ENCODE measurements at places on chromosomes 13 and 19.

DNA sequence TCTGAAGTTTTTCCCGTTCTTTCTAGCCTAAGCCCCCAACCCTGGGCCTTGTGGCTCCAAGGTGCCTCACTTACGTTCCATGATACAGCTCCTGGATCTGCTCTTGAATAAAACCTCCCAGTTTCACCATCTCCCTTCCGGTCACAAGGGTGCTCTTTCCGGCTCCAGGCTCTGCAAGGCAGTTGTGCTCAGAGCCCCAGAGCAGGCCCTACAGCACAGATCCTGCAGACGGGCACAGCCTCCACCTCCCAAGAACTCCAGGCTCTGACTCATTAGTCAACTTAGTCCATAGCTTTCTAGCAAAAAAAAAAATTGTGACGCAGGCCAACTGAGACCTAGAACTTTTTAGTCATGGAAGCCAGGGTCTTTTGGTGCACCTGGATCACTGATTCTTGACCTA, 33.9 kb upstream of the SLC7A10 start:
- DNase-seq, result no peak

DNA sequence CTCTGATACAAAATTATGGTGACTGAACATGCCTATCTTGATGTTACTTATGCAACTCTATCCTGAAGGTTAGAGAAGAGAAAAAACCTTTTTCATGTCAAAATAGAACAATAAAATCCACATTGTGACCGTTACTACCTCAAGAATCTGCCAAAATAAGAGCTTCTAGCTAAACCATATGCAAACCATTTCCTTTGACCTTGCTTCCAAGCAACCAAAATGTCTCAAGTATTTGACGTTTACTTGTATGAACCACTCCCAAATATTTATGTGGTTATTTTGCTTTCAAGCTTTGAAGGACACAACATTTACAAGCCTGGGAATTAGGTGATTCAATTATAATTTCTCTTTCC, 13.9 kb downstream of the FOXO1 start:
- no peak for DNase-seq

GRCh38 chr19:41994994-41995958, 1.2 kb upstream of the ATP1A3 start:
- DNase-seq, result no peak

DNA sequence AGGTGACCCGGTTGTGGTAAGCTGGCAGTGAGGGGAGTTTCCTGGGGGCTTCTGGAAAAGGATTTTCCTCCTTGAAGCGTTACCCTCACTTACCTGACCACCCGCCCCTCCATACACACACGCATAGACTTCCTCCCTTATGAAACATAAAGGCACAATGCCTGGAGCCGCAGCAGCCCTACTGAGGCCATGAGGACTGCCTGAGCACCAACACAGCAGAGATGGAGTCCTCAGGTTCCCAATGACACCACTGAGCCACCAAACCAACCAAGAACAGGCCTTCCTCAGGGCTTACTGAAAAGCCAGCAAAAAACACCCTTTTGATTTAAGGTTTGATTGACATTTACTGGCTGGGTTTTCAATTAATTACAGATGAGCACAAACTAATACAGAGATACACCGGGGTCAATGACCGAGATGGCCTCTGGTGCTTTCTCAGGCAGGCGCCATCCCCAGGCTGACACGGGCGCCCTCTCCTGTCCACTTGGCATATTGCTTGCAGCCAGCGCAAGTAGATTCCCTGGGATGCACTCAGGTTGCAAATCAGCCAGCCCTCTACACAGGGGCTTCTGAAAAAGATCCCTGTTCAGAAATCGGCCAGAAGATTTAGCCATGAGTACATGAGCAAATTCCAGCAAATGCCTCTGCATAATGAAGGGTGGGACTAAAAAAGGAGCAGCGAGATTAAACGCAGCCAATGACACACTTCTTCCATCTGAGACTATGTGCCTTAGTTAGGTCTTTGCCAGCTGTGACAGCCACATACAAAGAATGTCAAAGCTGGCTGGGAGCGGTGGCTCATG, 14.8 kb downstream of the OPA3 start:
- DNase-seq, result peak; percentile 54

DNA sequence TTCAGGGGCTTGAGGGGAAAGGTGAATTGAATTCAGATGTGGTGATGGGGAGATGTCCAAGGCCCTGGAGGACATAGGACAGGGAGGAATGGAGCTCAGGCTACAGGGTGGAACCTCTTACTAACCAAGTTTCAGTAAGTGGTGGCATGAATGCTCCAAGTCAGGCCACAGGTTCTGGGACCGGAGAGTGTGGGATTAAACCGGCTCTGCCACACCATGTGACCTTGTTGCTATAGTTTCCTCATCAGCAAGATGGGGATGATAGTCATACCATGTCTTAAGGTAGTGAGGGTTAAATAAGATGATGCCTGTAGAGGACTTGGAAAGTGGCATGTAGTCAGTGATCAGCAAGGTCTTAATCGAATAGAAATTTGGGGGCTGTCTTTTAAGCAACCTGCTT, 16.3 kb downstream of the GPR183 start:
- DNase-seq, result no peak

- no peak for DNase-seq
Observed at GRCh38 chr13:51887468-51887867, 25.7 kb downstream of the CCDC70 start.

DNA sequence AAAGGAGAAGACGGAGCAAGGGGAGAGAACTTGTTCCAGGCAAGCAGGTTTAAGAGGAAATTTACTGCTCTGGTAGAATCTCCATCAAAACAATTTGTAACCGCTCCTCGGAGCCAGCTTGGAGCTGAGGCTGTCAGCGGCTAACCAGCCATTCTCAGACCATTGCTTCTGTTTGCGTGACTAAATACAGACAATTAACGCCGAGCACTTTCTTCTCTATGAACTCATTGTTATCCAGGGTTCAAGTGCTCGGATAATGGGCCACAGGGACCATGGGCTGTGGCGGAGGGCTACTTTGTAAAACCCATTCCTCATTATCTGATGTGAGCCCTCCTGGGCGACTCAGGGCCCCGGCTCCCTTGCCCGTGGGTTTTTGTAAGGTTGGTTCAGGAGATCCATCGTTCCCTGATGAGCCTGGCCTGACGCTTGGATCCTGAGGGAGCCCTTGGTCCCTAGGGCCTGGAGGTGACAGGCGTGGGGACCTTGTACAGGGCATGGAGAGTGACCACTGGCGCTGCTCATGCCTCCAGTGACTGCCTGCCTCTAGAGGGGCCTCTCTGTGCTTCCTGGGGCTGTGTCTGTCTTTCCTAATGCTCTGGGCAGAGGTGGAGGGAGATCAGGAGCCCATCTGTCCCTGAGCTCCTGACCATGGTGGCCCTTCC, 61.5 kb upstream of the ZNF536 start:
- no peak for DNase-seq

- DNase-seq, result no peak
Observed at GRCh38 chr13:71056581-71056980, 810.4 kb downstream of the DACH1 start.

DNA sequence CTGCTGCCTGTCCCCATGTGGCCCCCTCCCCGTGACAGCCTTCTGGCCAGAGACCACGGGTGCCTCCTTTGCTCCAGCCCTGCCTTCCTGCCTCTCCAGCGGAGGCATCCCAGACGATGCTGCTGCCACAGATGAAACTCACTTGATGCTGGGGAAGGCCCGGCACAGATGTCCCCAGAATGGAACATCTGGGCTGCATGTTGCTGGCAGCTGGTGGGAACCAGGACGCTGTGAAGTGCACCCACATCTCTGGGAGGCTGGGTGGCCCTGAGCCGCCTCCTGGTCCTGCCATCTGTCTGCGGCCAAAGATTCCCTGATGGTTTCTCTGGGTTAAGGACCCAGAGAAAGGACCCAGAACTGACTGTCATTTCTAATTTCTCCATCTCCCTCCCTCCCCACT, 51.9 kb upstream of the PTPRS start:
- DNase-seq, result no peak

Data from urothelium cell line (cell line).